CD4-positive, alpha-beta T cell treated with Interleukin-4 for 4 hours (primary cell): ENCODE measurements at places on chromosomes 16 and 17.

DNA sequence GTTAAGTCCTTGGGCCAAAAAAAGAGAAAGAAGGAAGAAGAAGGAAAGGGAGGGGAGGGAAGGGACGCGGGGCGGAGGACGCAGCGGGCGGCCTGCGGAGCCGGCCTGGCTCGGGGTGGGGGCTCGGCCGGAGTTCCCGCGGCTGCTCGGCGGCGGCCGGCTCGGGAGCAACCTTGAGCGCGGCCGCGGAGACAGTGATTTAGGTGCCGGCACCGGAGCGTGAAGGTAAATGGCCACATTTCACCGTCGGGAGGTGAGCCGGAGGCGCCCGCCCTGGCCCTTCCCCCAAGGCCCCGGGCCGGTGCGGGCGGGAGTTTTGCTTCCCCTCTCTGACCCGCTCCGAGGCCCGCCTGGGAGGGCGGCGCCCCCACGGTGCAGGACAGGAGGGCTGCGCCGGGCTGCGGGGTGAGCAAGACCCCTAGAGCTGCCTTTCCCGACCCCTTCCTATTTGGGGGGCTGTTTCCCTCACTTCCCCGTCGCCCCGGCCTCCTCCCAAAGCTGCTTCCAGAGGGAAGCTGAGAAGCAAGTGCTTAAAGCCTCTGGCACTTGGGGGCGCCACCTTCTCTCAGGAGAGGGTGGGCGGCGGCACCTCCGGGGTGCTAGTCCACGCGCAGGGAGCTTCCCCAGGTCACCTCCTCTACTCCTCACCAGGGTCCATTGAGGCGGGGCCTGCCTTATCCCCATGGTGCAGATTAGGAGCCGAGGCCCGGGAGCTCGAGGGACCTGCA, 56.5 kb downstream of the MRM1 start:
- DNase-seq = no peak

- DNase-seq = no peak
These were observed 7.4 kb downstream of the PRKCA start for GRCh38 chr17:66309793-66310192.

GRCh38 chr17:29505836-29506235, 61.0 kb downstream of the ABHD15 start:
- no peak for DNase-seq

DNA sequence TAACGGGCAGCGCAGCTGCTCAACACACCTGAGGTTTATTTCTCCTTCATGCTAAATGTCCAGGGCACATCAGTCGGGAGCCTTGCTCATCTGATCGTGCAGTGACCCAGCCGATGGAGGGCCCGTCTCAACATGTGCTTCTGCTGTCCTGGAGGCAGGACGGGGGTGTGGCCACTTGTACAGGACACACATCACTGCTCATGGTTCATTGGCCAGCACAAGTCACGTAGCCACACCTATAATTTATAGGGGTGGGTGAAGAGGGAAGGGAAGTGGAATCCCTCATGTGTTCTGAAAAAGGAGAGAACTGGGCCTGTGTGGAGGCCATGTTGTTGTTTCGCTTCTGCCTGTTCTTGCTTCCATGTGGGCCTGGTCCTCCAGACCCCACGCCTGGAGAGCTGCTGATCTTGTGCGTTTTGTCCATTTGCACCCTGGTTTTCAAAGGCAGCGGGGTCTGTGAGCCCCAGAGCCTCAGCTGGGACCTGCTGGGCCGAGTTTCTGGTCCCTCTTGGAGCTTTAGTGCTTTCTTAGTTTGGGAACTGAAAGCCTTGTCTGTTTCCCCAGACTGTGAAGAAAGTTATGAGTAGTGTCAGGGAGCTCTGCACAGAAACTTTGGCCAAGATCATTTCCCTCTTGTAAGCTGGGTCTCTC, 60.5 kb downstream of the CMIP start:
- DNase-seq = no peak

GRCh38 chr17:73490851-73491250, 153.4 kb downstream of the SDK2 start:
- no peak for DNase-seq
